ENCODE measurements at places on chromosomes 3 and 15.

DNA sequence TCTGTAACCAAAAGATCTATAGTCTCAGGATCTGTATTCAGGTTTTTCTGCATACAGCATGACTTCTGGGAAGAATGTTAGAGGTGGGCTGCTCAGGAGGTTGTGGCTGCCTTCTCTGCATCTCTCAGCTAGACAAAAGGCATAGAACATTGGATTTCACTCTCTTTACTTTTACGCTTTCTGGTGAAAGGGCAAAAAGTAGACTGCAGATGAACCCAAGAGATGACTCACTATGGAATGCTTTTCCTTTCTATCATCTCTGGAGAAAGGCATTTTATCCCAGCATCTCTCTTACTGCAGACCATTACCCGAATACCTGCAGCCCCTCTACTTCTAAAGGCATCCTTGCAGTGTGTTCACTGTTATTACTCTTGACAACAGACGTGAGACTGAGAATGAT lies 222.2 kb downstream of the WNT5A start:
- DNase-seq = no peak

- DNase-seq = no peak
These were observed 6.4 kb upstream of the GHRL start for GRCh38 chr3:10299175-10299574.

- DNase-seq = no peak
These were observed 89.0 kb downstream of the CHSY1 start for GRCh38 chr15:101162701-101163483.

DNA sequence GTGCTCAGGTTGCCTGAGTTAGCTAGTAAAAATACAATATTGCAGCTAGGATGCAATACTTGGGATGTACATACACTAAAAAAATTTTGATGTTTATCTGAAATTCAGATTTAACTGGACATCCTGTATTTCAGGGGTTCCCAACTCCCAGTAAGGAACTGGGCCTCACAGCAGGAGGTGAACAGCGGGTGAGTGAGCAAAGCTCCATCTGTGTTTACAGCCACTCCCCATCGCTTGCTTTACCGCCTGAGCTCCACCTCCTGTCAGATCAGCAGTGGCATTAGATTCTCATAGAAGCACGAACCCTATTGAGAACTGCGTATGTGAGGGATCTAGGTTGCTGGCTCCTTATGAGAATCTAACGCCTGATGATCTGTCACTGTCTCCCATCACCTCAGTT lies 285.1 kb upstream of the PROK2 start:
- no peak for DNase-seq

- DNase-seq = no peak
These were observed 11.8 kb upstream of the CLN6 start for GRCh38 chr15:68241088-68241935.

- DNase-seq = no peak
These were observed 20.9 kb downstream of the ABHD6 start for GRCh38 chr3:58258392-58259055.

DNA sequence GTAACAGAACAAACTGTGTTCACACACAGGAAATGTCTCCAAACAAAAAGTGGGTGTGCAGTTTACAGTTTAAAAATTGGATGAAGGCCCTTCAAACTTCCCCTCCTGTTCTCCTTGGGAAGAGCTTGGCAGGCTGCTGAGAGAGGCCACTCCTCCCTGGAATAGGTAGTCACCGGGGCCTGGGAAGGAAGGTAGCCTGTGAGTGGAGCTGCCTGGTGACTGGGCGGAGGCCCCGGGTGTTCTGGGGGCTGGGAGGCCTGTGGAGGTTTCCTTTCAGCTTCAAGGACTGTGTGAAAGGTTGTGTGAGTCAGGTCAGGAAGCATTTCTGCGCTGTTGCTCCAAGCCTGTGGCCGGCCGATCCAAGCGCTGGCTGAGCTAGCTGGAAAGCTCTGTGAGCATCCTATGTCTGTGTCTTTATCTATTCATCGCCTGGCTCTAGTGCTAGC lies 14.1 kb downstream of the SLCO3A1 start:
- no peak for DNase-seq

GRCh38 chr3:153348457-153349107 lies 186.6 kb downstream of the RAP2B start:
- no peak for DNase-seq

- no peak for DNase-seq
These were observed 318.4 kb upstream of the GOLIM4 start for GRCh38 chr3:168414149-168414548.

DNA sequence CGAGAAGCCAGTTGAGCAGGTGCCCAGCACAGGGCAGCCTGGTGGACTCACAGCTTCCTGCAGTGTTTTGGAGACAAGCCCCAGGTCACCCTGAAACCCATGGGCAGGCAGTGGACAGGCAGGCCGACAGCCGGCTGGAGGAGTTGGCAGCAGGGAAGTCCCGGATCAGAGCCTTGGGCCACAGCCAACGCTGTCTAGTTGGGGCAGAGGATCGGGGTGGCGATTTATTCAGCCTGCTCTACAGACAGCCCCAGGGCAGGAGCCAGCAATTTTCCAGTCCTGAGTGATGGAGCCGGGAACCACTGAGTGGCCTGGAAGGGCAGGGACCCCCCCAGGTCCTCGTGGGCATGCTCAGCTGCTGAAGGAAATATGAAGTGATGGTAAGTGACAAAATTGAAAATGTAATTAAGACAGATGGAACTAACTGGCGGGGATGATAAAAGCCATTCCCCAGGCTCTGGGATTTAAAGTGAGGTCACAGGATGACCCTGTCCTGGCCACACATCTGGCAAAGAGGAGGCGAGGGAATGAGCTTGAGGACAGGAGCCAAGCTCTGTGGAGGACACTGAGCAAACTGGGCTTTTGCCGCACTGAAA lies 34.4 kb upstream of the TBC1D21 start:
- DNase-seq = no peak

GRCh38 chr3:184597829-184598573 lies 36.4 kb downstream of the EPHB3 start:
- DNase-seq = no peak

DNA sequence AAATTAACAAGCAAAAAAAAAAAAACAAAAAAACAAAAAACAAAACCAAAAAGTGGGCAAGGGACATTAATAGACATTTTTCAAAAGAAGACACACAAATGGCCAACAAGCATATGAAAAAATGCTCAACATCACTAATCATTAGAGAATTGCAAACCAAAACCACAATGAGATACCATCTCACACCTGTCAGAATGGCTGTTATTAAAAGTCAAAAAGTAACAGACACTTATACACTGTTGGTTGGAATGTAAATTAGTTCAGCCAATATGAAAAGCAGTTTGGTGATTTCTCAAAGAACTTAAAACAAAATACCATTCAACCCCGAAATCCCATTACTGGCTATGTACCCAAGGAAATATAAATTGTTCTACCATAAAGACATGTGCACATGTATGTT lies 222.4 kb upstream of the CD96 start:
- DNase-seq = no peak

- no peak for DNase-seq
These were observed 7.9 kb upstream of the SRP14 start for GRCh38 chr15:40046721-40047414.

- DNase-seq = no peak
These were observed 54.8 kb upstream of the BCL6 start for GRCh38 chr3:187799942-187800641.

DNA sequence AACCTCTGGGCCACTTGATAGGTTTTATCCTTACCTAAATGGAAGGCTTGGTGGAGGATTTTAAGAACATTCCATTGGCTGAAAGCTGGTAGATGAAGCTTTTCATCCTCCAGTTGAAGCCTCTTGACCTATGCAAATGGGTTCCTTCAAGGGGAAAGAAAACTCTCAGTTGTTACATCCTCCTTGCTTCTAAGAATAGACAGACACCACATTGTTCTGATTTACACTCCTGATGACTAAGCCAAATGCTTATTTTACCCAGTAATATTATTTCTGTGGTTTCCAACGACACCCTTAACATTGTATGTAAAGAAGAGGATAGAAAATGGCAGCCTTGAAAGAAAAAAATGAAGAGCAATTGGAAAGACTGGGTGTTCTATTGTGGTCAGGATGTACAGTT lies 480.5 kb downstream of the OTOL1 start:
- no peak for DNase-seq

DNA sequence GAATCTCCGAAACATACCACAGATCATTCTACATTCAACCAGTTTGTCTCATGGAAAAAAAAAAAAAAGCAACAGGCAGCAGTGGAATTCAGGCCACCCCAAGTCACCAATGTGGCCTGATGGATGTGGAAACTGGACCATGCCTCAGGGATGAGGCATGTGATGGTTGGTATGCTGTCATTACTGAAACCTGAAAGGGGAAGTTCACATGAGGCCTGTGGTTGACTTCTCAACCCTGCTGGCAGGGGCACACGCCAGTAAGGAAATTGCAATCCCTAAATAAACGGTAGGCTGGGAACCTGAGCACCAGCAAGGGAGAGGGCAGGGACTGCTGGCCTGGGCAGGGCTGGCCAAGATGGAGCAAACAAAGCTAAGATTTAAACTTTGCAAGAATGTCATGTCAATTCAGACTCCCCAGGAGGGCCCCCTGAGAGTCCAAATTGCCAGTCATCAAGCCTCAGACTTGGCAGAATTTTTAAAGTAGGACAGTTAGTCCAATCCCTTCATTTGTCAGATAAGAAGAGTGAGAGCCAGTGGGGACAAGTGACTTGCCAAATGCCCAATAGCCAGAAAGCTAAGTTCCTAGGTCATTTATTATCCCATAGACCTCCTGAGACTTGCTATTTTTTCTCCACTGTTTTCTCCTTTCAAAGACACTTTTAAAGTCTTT lies 310.4 kb downstream of the ERC2 start:
- peak; percentile 97 for DNase-seq

- peak; percentile 24 for DNase-seq
These were observed 16.4 kb downstream of the CLK3 start for GRCh38 chr15:74631935-74632560.

GRCh38 chr15:68567345-68567744 lies 11.4 kb upstream of the CORO2B start:
- DNase-seq = no peak

GRCh38 chr15:45129651-45130129 lies at the start of the genes DUOX1 and DUOXA1:
DUOX1 (plus strand) TSS chr15:45129994; CDS start chr15:45131967, 1,973 bp downstream.
DUOXA1 (minus strand) TSS chr15:45129879; CDS start chr15:45123014, 6,865 bp downstream.
- no peak for DNase-seq

GRCh38 chr15:76787273-76787672 lies 117.9 kb downstream of the SCAPER start:
- no peak for DNase-seq

GRCh38 chr3:25856902-25857518 lies 67.1 kb downstream of the OXSM start:
- peak; percentile 79 for DNase-seq

GRCh38 chr3:7518026-7518425 lies 657.1 kb downstream of the GRM7 start:
- DNase-seq = no peak

DNA sequence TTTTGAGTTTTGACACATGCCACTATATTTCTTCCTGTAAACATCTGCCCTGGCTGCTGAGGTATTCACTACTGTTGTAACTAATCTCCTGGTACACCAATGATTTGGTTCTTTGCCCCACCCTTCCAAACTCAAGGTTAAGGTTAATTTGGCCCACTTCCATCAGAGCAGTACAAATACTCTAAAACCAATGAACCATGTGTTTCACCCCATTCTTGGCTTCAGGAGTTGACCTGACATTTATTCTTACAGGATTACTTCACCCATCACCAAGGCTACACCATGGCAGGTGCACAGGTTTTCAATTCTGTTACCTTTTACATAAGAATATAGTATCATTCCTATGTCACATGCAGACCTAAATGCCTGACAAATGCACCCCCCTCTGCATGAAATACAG lies 1179.9 kb downstream of the ZPLD1 start:
- DNase-seq = no peak

- DNase-seq = no peak
These were observed 13.3 kb upstream of the ATP13A5 start for GRCh38 chr3:193391902-193392301.

DNA sequence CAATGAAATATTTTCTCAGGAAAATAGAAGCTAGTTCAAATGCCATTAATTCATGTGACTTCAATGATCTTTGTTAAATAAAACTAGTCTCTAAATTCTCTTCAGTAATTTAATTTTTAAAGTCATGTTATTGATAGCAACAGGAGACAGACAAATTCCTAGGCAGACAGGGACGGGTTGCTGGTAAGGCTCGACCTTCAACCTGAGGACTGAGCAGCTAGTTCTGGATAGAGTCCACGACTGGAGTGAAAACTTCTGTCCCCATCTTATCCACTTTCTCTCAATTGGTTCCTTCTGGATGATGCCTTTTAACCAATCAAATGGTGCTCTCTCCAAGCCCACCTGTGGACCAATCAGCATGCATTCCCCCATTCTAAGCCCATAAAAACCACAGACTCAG lies 43.8 kb upstream of the C2CD4B start:
- DNase-seq = no peak

GRCh38 chr3:87420171-87420570 lies 143.8 kb upstream of the POU1F1 start:
- no peak for DNase-seq

- DNase-seq = peak; percentile 29
These were observed 214.6 kb downstream of the SLCO3A1 start for GRCh38 chr15:92068121-92068520.

DNA sequence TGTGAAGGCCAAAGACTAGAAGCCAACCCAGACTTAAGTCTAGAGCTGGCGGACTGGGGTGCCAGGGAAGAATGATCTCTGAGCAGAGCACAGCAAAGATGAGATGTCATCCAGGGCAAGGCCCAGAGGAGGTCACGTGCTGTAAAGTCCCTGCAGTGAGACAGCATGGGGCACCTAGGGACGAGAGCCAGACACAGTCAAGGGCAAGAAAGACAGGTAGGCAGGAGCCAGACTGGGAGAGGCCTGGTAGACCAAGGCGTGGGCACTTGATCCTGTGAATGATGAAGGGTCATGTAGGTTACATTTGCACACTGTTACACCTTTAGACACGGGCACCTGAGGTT lies 379.7 kb upstream of the PROK2 start:
- no peak for DNase-seq

DNA sequence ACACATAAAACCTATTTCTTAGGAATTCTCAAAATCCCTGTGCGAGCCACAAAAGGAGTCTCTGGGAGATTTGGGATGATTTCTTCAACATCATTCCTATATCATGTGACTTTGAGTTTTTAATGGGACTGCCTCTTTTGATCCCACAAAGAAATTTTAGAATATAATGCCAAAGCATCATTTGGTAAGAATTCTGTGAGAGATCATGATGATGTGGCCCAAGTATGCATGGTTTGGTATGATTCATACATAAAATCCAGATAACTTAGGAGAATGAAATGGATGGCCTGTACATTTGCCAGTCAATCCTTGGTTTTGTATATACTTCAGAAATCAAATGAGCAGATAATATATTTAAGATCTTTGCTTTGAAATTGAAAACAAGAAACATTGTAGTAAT lies 61.3 kb downstream of the UBE2E2 start:
- DNase-seq = no peak

DNA sequence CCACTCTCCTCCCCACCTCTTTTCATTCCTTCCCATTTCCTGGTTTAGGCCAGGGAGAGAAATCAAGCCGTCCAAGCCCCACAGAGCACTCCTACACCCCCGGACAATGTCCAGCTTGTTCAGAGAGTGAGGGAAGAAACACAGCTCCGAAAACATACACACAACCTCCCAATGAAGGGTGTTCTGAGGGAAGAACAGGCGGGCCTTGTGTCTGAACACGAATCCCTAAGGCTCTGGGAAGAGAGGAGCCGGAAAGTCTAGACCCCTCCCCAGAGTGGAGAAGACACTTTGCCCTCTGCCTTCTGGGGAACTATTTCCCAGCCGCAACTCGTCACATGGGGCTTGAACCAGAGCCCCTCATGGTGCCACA lies 30.5 kb downstream of the ACAN start:
- no peak for DNase-seq

- DNase-seq = no peak
These were observed 63.9 kb upstream of the GATA2 start for GRCh38 chr3:128556907-128557306.
